ENCODE measurements at places on chromosomes 4 and X.

- DNase-seq: no peak
These were observed 111.1 kb downstream of the RNF150 start for GRCh38 chr4:141022111-141022695.

GRCh38 chr4:96993560-96993959 lies 1149.7 kb downstream of the STPG2 start:
- no peak for DNase-seq

- DNase-seq: no peak
These were observed 3.1 kb downstream of the PPBP start for GRCh38 chr4:73984736-73985527.

GRCh38 chr4:47383829-47384427 lies 79.6 kb downstream of the COMMD8 start:
- peak; percentile 48 for DNase-seq

GRCh38 chrX:39903937-39904336 lies 193.8 kb downstream of the BCOR start:
- no peak for DNase-seq

DNA sequence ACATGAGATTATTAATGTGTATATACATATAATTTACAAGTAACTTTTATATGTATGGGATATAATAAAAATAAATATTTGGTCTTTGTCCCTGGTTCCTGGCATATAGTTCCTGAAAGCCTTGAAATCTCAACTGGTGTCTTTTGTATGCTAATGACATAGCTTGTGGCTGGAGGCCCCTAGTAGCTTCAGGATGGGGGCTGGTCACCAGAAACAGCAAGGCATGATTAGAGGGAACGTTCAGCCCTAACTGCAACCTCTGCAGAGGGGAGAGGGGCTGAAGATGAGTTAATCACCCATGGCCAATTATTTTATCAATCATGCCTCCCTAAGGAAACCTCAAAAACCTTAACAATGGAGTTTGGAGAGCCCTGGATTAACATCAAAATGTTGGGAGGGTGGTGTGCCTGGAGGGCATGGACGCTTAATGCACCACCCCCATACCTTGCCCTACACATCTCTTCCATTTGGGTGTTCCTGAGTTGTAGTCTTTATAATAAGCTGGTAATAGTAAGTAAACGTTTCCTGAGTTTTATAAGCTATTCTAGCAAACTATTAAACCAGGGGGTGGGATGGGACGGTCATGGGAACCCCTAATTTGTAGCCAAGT lies 21.3 kb downstream of the PIN4 start:
- no peak for DNase-seq

DNA sequence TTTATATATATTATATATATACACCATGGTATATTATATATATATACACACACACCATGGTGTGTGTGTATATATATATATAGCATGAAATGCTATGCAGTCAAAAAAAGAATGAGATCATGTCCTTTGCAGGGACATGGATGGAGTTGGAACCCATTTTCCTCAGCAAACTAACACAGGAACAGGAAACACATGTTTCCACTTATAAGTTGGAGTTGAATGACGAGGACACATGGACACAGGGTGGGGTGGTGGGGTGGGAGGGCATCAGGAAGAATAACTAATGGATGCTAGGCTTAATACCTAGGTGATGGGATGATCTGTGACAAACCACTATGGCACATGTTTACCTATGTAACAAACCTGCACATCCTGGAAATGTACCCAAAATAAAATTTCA lies 293.6 kb upstream of the NDST3 start:
- no peak for DNase-seq

DNA sequence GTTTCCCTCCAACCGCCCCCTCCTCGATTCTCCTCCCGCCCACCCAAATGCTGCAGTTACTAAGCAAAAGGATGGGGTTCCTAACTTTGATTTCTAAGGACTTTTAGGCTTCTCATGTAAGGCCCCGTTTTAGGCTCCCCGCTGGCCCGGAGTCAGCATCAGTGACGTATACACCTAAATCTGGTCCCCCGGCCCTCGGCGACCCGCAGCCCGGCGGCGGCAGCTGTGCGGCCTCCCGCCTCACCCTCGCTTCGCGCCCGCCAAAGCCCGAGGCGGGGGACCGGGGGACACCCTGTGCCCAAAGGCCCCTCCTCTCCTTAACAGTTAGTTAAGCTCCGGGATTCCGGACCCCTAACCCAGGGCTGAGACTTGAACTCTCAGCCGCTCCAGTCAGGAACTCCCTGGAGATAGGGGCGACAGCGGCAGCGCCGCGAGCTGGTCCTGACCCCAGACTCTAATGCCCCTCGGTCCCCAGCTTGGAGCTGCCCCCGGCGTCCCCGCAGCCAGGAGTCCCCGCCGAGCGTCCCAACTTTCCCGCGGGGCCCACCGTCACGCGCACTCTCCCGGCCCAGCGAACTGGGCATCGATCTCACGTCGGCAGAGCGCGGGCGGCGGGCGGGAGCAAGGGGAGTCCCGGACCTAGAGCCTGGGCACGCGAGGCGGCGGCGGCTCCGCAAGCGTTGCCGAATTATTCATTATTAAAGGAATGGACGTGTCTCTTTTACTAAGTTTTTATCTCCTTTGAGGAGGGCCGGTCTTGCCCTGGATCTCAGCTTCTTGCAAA lies 1.5 kb upstream of the NR3C2 start:
- DNase-seq: no peak

- DNase-seq: no peak
These were observed 32.9 kb downstream of the LAMTOR3 start for GRCh38 chr4:99861120-99861905.

GRCh38 chr4:25440478-25441030 lies 63.5 kb downstream of the ANAPC4 start:
- DNase-seq: no peak

GRCh38 chr4:148850257-148850995 lies 408.2 kb upstream of the NR3C2 start:
- DNase-seq: no peak

GRCh38 chr4:15420642-15421041 lies 7.2 kb upstream of the C1QTNF7 start:
- no peak for DNase-seq

- DNase-seq: no peak
These were observed 91.3 kb upstream of the GALNTL6 start for GRCh38 chr4:171721937-171722336.

DNA sequence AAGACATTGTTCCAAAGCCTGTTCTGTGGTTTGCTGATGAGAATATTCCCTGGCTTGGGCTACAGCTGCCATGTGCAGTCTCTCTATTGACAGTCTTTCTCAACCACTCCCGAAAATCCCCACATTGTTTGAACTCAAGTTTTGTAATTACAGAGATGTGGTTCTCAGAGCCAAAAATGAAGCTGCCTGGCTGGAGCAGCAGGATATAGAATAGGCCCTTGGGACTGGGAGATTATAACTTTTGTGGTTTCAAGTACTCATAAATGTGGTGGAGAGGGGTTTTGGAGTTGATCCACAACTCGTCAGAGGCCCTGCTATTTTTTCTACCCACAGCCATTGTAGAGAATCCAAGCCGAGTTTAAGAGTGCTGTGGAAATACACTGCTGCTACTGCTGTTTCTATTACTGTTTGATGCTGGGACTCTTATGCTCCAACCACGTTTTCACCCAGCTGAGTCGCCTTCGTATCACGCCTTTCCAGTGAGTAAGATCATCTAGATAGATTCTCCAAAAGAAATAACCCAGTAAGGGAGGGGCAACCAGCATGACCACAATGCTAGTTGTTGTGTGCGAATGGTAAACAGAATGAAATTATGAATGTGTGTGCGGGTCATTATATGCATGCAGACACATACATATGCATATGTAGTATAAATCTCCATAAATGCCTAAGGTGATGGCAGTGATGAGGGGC lies 57.1 kb upstream of the ATXN3L start:
- peak; percentile 99 for DNase-seq

DNA sequence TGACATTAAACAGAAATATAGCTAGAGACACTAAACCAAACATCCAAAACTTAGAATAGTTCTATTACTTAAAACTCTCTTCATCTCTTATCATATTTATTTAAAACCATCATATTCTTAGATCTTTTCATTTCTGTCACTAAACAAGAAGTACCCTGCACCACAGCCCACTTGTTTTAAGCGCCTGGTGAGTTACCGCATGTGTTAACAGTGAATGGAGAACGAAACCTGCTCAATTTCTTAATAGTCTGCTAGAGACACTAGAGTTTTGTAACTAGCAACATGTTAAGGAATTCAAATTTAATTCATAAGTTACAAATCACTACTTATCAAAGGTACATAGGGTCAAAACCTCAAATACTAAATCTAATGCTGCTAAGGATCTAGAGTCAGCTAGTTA lies 111.5 kb downstream of the FBXW7 start:
- no peak for DNase-seq

- DNase-seq: no peak
These were observed 822.1 kb upstream of the GALNTL6 start for GRCh38 chr4:170990989-170991589.

Data from NCI-H1092 treated with DMSO at 0.1 percent for 48 hours (cell line).